ENCODE measurements at places on chromosomes 3 and 15.

- peak; percentile 72 for DNase-seq
Measured at GRCh38 chr3:41117398-41117870, 81.9 kb upstream of the CTNNB1 start.

- no peak for DNase-seq
Measured at GRCh38 chr15:48101376-48101961, 19.3 kb upstream of the SLC24A5 start.

- DNase-seq = no peak
Measured at GRCh38 chr3:118587847-118588246, 446.8 kb downstream of the IGSF11 start.

GRCh38 chr15:40398413-40398873 is 7.2 kb upstream of the IVD start:
- no peak for DNase-seq

DNA sequence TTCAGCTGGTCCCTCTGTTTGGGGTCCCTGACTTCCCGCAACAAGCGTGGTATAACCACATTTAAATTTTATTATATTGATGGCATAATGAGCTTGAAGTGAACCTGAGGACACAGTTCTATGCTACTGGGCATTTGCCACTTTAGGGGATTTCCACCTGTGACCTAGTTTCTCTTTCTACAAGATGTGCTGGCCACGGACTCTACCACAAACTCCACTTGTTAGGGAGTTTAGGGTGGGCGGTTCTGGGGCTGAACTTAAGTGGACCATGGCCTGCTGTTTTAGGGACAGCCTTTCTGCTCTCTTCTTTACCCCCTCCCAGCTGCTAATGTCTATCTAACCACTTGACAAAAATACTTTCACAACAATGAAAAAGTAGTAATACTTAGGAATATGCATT is 1199.1 kb downstream of the SI start:
- no peak for DNase-seq

- peak; percentile 32 for DNase-seq
Measured at GRCh38 chr3:77078279-77078678, 38.4 kb downstream of the ROBO2 start.

GRCh38 chr15:97566961-97567360 is 393.5 kb upstream of the ARRDC4 start:
- DNase-seq = no peak

DNA sequence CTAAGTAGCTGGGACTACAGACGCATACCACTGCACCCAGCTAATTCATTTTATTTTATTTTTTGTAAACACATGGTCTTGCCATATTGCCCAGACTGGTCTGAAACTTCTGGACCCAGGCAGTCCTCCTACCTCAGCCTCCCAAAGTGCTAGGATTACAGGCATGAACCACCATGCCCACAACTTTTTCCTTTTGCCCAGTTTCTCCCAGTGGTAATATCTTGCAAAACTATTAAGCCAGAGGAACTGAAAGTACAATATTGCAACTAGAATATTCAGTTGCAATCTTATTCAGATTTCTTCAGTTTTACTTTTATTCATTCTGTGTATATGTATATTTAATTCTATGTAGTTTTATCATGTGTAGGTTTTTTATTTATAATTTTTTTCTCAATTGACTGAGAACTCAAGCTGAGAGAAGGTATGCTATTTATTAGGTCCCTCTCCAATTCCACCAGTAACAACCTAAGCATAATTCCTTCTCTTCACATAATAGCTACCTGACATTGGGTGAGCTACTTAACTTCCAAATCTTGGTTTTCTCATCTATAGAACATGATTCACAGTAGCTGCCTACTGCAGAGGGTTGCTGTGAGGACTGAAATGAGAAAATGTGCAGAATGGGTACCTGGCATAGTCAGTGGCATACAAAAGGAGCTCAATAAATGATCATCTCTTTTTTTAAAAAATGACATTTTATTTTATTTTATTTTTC is 30.8 kb downstream of the KLHL18 start:
- DNase-seq = no peak

- DNase-seq = no peak
Measured at GRCh38 chr15:100192097-100193080, 149.4 kb downstream of the ADAMTS17 start.

GRCh38 chr3:142912402-142913172 is 23.7 kb upstream of the PCOLCE2 start:
- peak; percentile 12 for DNase-seq

- no peak for DNase-seq
Measured at GRCh38 chr3:108106031-108106430, 15.2 kb upstream of the CD47 start.

DNA sequence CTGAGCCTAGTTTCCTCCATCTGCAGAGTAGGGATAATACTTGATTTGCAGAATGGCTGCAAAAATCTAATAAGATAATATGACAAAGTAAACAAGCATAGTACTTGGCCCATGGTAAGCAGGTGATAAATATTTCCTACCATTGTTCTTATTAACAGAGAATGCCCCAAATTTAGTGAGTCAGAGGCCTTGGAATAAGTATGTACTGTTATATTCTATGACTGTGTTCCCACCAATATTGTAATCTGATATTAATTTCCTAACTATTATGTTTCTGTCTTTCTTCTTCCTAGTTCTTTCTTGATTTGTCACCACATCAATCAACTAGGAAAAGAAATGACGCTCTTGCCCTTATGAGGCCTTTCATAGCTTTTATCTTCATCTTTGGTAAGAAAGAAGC is 178.4 kb upstream of the SLC2A2 start:
- no peak for DNase-seq

DNA sequence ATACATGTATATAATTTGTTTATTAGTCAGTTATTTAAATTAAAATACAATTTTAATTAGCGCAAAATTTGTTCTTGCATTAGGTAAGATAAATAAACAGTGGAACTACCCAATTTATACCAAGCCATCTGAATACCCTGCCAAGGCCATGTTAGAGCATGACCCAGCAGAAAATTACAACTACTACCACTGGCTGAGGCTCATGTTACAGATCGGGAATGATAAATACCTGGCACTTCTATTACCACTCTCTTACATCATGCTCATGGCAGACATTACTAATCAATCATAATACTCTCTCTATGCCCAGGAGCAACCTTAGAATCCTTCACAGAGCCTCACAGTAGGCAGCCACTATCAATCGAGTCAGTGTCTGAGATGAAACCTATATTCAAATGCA is 21.2 kb upstream of the LMOD3 start:
- DNase-seq = peak; percentile 31

DNA sequence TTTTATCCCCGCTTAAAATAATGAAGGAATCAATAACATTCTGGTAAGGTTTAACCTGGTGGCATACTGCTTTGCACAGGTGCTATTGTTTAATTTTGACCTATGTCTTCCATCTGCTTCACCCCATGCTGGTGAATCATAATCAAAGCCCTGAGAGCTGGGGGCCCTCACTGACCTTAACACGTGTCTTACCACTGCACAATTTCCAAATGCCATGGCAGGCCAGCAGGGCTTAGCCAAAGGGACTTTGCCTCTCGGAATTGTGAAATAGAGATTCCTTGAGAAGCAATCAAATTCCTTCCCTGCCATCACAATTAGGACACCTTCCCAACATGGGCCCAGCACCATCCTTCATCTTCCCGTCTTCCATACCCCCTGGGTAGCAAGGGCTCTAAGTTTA is 242.6 kb upstream of the THBS1 start:
- no peak for DNase-seq

- DNase-seq = no peak
Measured at GRCh38 chr3:131608741-131609140, 106.0 kb upstream of the MRPL3 start.

GRCh38 chr3:172836390-172836997 is 86.0 kb downstream of the ECT2 start:
- DNase-seq = peak; percentile 66

DNA sequence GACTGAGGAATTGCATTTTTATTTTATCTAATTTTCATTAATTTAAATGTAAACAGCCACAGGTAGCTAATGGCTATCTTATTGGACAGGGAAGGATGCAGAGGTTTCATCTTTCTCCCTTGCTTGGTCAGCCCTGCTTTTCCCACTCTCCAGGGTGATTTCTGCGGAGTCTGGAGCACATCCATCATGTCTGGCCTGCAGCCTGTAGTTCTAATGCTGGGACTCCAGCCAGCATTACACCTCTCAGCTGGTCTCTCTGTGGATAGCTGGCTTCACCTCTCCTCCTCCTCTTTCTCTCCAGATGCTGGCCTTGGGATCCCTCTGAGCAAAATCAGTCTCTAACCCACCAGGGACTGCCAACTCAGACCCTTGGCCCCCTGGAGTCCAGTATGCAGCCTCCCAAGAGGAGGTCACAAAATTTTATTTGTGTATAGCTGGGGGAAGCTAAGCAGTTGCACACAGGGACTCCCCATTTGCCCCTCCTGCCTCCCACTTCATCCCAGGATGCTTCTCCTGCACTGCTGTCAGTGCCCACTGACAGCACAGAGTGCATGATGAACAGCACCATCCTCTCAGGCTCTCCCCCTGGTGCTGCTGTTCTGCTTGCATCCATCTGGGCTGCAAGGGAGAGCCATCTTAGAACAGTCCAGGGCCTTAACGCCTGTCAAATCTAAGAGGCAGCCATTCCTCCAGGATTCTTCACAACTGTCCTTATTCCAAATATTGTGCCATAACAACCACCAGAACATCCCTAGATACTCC is 1.7 kb downstream of the BFSP2 start:
- DNase-seq = no peak

DNA sequence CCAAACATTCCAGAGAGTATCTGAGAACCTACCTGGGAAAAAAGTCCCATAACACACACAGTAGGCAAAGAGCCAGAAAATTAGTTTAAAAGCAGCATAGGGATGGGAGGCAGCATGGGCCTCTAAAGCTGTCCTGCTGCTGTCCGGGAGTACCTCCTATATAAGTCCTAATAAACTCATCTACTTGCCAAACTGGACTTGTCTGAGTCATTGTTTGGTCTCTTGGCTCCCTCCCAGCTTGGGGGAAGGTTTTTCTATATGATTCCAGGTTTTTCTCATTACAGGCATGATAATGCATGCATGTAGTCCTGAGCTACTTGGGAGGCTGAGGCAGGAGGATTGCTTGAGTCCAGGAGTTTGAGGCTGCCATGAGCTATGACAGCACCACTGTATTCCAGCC is 17.5 kb upstream of the HACD2 start:
- DNase-seq = peak; percentile 53

GRCh38 chr3:129060276-129061022 is at the start of gene GP9:
Gene GP9, plus strand, starts transcription at chr3:129060779. Its CDS starts 961 bp downstream, at chr3:129061740.
- DNase-seq = no peak

- no peak for DNase-seq
Measured at GRCh38 chr3:172846103-172846561, 95.6 kb downstream of the ECT2 start.

DNA sequence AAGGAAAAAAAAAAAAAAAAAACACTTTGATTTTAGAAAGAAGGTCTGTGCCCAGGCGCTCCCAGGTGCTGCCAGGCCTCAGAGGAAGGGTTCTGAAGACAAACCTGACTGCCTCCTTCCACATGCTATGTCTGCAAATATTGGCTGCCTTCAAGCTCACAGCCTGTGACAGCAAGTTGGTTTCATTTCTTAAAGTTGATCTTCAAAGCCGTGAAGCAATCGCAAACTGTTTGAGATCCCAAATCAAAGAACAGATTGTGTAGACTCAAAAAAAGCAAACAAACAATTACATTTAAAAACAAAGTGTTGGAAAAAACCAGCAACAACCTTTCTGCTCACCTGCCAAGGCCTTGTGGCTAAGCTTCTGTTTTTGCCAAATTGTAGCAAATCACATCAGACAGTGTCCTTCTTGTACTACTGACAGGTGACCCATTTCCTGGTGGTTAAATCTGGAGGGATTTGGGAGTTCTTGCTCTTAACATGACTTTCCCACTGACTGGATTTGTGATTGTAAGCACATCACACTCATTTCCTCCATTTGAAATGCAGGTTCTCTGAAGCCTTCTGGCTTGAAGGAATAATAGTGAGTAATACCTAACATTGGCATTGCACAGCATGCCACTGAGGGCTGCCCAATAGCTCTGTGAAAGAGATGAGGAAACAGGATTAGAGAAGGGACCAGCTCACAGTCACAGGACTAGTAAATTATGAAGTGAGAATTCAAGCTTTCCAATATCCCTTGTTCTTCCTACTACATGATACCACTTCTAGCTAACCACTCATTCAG is 502.4 kb downstream of the LPP start:
- peak; percentile 40 for DNase-seq

DNA sequence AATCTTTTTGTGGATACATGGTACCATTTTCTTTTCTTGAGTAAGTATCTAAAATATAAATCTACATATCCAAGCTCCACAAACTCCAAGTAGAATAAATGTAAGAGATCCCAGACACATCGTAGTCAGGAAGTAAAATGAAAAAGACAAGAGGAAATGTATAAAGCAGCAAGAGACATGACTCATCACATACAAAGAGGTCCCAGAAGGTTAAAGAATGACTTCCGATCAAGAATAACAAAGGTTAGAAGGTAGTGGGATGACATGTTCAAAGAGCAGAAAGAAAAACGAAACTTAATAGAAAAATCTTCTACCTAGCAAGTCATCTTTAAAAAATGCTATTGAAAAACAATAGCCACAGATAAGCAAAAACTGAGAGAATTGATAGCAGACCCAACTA is 705.8 kb downstream of the NR2F2 start:
- DNase-seq = no peak

DNA sequence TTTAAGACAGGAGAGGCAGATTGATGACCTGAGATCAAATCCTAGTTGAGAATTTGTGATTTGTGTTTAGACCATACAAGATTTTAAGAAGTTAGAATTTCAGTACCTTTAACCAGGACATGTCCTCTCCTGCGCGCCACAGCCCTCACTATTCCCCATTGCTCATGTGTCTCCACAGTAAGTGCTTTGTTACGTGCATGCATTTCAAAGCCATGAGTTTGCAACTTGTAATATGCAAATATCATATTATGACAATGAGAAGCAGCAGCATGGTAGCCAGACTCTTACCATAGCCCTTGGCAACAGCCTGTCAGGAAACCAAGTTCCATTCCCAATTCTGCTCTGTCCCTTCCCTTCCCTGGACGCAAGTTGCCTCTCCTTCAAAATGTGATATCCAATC is 73.3 kb upstream of the ATP13A5 start:
- DNase-seq = no peak

- no peak for DNase-seq
Measured at GRCh38 chr3:8997151-8997550, 33.9 kb upstream of the RAD18 start.

- peak; percentile 97 for DNase-seq
Measured at GRCh38 chr3:134326760-134327593, 47.3 kb downstream of the AMOTL2 start.
